ENCODE measurements at places on chromosomes 16 and 17. TPM values are rescaled to one million over a fixed set of nuclear protein-coding genes. Genes with fewer than 3 reads are reported as not detected.
A peak's percentile ranks its signal among the peaks of the same experiment; 100 is the strongest.

Gene ARHGDIA
- 161 TPM for total RNA-seq

Gene NAGS
- total RNA-seq, result 0.40 TPM

Gene OTOP3
- total RNA-seq, result not detected

Gene MT1H
- not detected for total RNA-seq

Gene TPSG1
- not detected for total RNA-seq

Gene ACSM2A
- total RNA-seq, result not detected

Gene ZNRF1
- 71.1 TPM for total RNA-seq

Gene DNASE1L2
- 2.4 TPM for total RNA-seq

Gene PLA2G10
- not detected for total RNA-seq

Gene FGF11
- total RNA-seq, result 89.9 TPM

- no peak for DNase-seq
These were observed 41.7 kb downstream of the EFCAB5 start for GRCh38 chr17:29982991-29983653.

- peak; percentile 19 for DNase-seq
These were observed 44.2 kb downstream of the HELZ start for GRCh38 chr17:67200727-67201301.

- no peak for DNase-seq
These were observed 19.5 kb downstream of the C16orf90 start for GRCh38 chr16:3475604-3476375.

DNA sequence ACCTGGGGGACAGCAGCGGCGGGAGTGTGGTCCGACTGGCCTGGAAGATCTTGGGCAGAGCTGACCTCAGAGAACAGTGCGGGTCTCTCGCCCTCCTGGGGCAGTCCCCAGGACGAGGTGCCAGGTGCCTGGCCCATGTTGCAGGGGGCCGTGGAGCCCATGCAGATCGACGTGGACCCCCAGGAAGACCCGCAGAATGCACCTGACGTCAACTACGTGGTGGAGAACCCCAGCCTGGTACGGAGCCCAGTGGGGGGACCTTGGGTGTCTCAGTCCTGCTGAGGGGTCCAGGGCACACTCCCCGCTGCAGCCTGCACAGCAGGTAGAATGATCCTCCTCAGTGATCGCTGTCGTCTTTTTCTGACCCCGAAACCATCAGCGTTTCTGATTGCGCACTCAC is 1.4 kb downstream of the GPS1 start:
- no peak for DNase-seq

DNA sequence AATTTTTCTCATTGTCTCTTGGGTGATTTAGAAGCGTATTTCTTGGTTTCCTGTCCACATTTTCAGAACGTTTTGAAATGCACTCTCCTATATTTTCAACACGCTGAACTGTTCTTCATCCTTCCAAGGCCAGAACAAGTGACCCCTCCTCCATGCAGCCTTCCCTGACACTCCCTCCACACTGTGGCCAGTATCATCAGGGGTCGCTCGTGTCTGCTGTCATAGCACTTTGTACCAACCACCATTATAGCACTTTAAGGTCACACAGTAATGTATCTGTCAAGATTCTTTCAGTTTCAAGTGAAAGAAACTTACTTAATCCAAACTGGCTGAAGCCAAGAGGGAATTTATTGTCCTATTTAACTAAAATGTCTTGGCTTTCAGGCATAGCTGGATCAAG is 17.5 kb upstream of the IL21R start:
- DNase-seq, result no peak

GRCh38 chr16:4938683-4939030 is 1.7 kb upstream of the PPL start:
- no peak for DNase-seq

DNA sequence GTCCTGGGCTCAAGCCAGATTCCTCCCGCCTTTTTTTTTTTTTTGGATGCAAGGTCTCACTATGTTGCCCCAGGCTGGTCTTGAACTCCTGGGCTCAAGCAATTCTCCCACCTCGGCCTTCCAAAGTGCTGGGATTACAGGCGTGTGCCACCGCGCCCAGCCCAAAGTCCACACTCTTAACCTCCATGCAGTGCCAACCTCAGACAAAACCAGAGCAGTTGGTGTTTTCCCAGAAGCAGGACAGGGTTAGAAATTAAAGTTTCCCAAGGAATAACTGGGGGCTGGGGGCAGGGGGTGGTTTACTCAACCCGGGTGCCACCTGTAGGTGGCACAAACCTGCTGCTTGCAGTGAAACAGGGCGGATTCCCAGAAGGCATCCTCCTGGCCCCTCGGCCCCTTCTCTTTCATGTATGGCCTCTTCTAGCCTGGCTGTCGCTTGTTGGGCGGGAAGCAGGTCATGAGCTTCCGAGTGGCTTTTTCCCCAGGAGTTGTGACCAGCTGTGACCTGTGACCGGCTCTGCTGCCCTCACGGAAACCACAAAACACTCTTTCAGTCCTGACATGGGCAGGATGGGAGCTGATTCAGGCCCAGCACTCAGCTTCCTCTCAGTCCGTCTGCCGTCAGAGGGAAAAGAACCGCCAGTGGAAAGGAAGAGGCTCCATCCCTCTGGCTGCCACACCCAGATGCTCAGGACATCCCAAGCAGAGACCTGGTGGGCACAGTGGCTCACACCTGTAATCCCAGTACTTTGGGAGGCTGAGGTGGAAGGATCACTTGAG is 25.6 kb upstream of the USP7 start:
- DNase-seq, result no peak

GRCh38 chr16:4574919-4575705 is 19.0 kb downstream of the C16orf96 start:
- no peak for DNase-seq

DNA sequence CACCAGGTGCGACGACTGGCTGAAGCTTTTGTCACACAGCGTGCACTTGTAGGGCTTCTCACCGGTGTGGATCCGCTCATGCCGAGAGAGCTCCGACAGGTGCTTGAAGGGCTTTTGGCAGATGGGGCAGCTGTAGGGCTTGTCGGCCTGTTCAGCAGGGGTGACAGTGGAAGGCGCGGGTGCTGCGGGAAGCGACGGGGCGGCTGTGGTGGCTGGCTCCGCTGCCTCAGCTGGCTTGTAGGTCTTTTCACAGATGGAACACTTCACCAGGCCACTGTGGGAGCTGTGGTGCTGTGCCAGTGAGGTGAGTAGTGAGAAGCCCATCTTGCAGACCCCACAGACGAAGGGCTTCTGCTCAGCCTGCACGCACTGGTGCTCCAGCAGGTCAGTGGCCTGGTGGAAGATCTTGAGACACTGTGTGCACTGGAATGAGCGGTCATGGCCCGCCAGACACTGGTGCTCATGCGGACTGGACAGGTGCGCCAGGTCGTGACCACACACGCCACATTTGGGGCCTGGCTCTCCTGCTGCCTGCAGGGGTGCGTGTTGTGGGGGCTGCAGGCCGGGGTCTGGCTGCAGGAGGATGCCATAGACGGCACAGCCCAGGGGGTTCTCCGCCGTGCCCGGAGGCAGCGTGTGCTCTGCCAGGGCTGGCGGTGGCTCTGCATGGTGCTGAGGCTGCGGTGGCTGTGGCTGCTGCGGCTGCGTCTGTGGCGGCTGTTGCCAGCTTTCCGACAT is 2.8 kb downstream of the ZNF319 start:
- no peak for DNase-seq

DNA sequence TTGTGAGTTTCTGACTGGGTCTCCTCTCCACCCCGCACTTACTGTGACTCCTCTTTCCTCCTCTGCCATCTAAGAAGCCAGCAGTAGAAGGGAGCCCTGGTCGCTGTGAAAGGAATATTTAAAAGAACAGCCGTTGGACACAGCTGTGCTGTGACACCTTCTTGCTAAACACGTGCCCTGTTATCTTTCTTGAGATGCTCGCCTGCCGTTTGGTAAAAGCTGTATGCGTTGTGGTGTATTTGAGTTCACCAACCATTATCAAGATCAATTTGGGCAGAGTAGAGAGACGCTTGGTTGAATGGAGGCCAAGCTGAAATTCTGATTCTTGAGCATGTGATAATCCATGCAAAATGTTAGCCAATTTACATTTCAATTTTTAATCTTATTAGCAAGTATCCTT is 3.8 kb downstream of the GID4 start:
- no peak for DNase-seq

DNA sequence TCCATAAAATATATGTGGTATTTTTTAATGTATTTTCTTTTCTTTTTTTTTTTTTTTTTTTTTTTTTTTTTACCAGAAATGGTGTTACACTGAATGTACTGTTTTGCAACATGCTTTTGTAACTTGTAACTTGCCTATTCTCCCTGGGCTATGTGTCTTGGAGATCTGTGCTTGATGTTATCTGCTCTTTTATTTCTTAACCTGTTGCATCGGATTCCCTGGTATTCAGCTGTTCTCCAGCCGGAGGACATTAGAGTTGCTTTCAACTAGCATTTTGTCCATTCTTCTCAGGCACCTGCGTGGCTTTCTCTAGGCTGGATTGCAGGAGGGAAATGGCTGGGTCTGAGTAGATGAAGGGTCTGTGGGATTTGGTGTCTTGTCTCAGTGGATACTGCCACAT is 47.4 kb downstream of the KATNIP start:
- no peak for DNase-seq

- peak; percentile 72 for DNase-seq
These were observed 1.7 kb downstream of the MT2A start for GRCh38 chr16:56610017-56610608.

DNA sequence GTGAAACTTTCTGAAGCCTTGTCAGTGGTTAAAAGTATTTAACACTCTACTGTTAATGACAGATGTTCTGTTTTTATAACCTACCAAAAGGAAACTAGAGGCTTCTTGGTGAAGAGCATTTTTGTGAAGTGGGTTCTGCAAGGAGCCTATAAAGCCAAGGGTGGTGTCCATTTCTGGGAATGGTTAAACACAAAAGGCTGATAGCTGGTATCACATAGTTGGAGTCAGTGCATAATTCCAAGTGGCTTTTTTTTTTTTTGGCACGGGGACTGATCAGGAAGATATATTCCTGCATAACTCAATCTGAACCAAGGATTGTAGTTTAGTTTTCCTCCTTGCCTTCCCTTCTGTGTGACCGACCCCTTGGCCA is 27.6 kb upstream of the KPNB1 start:
- DNase-seq, result peak; percentile 58

GRCh38 chr17:63523253-63523855 is at the start of gene KCNH6:
Gene KCNH6 (plus strand): TSS chr17:63523358. CDS start chr17:63523414, 56 bp downstream.
- DNase-seq, result no peak

GRCh38 chr17:67050066-67050465 is 5.7 kb downstream of the CACNG1 start:
- DNase-seq, result peak; percentile 58

- peak; percentile 40 for DNase-seq
These were observed 3.6 kb downstream of the CD19 start for GRCh38 chr16:28935346-28935745.

DNA sequence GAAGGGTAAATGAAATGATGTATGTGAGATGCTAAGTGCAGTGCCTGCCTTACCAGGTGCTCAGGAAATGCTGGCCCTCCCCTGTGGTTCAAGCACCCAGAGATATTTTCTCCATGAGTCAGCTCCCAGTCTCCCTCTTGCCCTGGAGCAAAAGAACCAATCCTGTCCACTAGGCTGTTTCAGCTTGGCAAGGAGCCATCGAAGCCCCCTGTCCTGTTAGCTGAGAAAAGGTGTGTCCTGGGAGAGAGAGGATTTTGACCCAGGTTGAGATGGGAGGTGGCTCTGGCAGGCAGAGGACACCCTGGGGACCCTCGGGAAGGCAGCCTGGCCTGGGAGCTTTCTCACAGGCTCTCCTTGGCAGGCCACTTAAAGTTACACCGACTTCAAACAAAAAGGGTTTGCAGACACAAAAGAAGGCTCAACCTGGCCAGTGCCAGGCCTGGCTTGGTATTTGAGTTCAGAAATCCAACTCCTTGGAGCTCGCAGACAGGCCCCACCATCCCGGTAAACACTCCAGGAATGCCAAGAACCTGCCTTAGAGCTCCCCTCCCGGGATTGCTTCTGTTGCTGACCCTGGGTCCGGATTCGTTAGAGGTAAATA is 29.6 kb downstream of the NTN1 start:
- no peak for DNase-seq

DNA sequence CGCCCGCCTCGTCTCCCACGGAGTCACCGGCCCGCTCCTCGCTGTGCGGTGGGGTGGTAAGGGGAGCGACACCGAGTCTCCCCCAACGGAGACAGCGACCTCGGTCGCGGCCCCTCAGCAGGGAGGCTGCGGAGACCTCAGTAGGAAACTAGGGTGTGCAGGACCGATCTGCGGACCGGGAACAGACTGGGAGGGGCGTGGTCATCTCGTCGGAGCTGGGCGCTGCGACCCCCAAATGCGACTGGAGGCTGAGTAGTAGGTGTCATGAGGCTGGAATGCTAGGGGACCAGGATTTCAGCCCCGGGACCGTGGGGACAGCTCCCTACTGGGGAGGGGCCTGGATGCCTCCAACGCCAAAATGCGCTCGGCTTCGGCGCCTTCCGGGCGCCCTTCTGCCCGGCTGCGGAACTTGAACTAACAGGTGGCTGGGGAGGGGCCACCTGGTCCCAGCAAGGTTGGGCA is 1.3 kb downstream of the CACNG4 start:
- DNase-seq, result no peak

DNA sequence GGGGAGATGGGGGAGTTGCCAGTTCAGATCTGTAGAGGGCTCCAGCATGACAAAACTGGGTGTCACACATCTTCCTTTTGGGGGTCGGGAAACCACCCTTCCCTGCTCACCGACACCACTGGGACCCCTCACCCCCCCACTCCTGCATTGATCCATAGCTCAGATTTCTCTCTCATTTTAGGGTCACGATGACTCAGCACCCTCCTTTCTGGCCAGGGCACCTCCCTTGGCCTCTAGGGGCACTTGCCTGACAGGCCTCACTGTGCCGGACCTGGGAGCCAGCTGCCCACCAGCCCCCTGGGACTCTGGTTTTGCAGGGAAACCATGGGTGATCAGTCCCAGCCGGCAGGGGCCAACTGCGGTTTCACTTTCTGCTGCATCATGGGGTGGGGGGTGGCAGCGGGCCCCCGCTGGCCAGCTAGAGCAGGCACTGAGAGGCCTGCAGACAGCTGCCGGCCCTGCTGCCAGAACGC is 239.4 kb downstream of the MRTFB start:
- DNase-seq, result peak; percentile 97

DNA sequence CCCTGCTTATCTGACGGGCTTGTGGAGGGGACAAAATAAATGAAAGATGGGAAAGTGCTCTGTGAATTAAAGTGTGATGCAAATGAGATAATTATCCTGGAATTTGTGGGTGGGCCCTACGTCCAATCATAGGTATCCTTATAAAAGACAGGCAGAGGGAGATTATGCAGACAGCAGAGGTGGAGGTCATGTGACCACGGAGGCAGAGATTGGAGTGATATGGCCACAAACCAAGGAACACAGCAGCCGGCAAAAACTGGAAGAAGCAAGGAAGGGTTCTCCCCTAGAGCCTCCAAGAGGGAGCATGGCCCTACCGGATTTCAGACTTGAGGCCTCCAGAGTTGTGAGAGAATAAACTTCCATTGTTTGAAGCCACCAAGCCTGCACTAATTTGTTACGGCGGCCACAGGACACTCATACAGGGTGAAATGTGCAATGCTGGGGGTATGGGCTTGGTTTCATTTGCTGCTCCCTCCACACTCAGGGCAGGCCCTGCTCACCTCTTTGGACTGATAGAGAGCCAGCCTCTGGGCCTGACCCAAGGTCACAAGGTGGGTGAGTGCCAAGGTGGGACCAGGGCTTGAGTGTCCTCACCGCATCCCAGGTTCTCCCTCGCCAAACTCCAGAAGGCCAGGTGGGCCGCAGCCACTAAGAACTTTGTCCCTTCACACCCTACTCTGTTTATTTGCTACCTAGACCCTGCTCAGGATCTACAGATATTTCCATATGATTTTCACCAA is 149.6 kb upstream of the TNRC6C start:
- DNase-seq, result no peak

All from myocyte (in vitro differentiated cells).